HepG2 (cell line): ENCODE measurements at places on chromosomes 16 and 17. TPM values are rescaled to one million over a fixed set of nuclear protein-coding genes. Genes with fewer than 3 reads are reported as not detected.
A peak's percentile ranks its signal among the peaks of the same experiment; 100 is the strongest.

GRCh38 chr17:30112794-30113193, 3.8 kb upstream of the NSRP1 start:
- DNase-seq = no peak

GRCh38 chr17:72494566-72494965, 373.7 kb downstream of the SOX9 start:
- no peak for DNase-seq

GRCh38 chr17:38672788-38673706, 1.7 kb downstream of the EPOP start:
- DNase-seq = no peak

DNA sequence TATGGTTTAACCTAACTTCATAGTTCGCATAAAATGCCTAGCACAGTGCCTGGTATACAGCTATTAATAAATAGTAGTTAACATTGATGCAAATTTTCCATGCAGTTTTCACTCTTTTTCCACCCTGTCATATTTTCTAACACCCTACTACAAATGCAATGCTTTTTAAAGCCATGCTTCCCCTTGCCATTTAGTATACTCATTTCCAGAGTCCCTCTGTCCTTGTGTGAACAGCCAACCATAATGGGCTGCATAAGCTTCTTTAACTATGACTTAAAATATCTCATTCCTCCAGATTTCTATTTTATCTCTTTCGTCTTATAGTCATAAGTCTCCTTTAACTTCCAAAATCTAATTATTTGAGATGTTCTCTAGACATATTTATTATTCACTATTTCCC, 284.1 kb downstream of the GRIN2A start:
- no peak for DNase-seq

- DNase-seq = peak; percentile 89
Observed at GRCh38 chr17:72465191-72466024, 344.6 kb downstream of the SOX9 start.

The KRT39 gene
- total RNA-seq = 0.07 TPM in 1 of 2 replicates, not detected in the other

GRCh38 chr16:49918257-49918656, 62.3 kb upstream of the ZNF423 start:
- no peak for DNase-seq

- DNase-seq = no peak
Observed at GRCh38 chr16:10564591-10564990, 15.8 kb downstream of the EMP2 start.
